Tongue (tissue), 3 donors: ENCODE measurements at places on chromosomes 6 and 20.

GRCh38 chr20:54084727-54085388, 14.5 kb upstream of the BCAS1 start:
- no peak for DNase-seq

DNA sequence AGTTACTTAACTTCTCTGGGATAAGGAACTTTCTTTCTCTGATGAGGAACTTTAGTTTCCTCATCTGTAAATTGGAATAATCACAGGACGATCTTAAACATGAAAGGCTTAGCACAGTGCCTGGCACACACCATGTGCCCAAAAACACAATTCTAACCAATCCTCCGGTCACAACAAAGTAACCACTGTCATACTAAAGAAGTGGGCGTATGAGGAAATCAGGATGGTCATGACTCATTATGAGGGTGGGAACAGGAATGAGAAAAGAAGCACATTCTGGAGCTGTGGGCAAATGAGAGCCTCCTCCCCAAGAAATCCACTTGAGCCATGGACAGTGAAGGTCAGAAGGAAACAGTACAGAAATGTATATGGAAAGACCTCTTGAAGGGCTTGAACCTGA, 82.9 kb downstream of the LRFN2 start:
- DNase-seq = no peak

GRCh38 chr6:1187293-1188131, 124.4 kb upstream of the FOXQ1 start:
- no peak for DNase-seq

DNA sequence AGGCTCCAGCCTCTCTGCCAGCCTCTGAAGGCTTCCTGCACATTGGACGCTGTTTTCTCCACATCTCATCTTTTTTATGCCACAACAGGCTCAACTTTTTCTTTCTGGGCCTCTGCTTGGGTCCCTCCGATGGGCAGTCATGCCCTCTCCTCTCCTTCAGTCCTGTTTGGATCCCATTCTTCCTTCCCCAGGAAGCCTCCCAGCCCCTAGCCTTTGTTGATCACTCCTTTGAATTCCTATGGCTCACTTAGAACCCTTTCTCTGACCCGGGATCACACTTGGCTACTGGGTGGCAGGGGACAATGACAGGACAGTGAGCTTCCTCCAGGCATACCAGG, 4.5 kb downstream of the SLA2 start:
- no peak for DNase-seq

DNA sequence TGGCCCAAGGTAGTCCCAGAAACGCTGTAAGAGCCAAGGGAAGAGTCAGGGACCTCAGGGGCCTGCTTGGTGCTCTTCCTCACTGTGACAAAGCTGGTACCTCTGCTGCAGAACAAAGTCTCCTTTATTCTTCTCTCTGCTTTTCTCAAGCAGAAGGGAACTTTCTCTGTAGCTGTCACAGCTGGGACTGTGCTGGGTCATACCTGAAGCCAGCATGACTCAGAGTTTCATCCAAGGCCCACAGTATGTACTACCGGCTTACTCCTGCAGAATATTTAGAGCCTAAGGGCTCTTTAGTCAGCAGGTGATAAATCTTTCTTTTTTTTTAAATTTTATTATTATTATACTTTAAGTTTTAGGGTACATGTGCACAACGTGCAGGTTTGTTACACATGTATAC, 183.2 kb downstream of the TINAG start:
- no peak for DNase-seq
